ENCODE measurements at places on chromosomes 1 and 21.

- no peak for DNase-seq
These were observed 50.3 kb downstream of the LEPR start for GRCh38 chr1:65470766-65471165.

DNA sequence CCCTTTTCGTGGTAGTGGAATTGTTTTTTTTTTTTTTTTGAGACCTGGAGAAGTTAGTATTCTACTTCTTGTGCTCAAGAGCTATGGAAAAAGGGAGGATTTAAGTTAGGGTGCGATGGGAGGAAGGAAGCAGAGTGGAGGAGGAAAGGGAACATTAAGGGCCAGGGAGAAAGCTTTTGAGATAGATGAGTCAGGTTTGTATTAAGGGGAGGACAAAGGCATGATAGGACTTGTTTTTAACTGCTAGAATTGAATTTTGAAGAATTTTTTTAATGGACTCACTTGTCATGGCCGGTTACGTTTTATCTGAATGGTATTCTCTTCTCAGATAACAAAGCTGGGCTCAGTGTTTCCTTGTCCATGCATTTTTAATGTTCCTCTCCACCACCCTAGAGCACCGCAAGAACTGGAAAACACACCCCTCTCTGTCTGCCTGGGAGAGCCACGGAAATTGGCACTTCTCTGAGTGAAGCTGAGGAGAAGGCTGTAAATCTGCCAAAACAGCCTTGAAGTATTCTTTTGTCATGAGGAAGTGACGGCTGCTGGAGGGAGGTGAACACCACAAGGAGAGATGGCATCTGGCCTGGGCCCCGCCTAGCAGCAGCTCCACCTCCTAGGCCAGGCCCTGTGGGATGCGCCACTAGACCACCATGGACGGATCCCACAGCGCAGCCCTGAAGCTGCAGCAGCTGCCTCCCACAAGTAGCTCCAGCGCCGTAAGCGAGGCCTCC lies 3.5 kb downstream of the NIPAL3 start:
- no peak for DNase-seq

GRCh38 chr1:14578156-14578555 lies 20.3 kb upstream of the KAZN start:
- no peak for DNase-seq

DNA sequence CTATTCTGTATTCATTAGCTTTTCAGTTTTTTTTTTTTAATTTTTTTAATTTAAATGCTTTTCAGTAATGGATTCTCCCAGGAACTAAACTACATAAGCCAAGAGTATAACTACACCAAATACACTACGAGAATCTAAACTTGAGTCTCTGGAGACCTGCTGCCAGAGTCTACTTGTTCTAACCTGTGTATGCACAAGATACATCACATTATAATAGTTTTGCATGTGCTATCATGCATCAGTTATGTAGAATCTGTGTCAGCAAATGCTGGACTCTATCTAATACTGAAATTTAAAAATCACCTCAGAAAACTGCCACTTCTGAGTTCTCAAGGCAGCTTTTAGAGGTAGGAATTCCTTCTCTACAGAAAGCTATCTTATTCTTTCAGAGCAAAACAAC lies 146.3 kb upstream of the GREM2 start:
- DNase-seq, result no peak

DNA sequence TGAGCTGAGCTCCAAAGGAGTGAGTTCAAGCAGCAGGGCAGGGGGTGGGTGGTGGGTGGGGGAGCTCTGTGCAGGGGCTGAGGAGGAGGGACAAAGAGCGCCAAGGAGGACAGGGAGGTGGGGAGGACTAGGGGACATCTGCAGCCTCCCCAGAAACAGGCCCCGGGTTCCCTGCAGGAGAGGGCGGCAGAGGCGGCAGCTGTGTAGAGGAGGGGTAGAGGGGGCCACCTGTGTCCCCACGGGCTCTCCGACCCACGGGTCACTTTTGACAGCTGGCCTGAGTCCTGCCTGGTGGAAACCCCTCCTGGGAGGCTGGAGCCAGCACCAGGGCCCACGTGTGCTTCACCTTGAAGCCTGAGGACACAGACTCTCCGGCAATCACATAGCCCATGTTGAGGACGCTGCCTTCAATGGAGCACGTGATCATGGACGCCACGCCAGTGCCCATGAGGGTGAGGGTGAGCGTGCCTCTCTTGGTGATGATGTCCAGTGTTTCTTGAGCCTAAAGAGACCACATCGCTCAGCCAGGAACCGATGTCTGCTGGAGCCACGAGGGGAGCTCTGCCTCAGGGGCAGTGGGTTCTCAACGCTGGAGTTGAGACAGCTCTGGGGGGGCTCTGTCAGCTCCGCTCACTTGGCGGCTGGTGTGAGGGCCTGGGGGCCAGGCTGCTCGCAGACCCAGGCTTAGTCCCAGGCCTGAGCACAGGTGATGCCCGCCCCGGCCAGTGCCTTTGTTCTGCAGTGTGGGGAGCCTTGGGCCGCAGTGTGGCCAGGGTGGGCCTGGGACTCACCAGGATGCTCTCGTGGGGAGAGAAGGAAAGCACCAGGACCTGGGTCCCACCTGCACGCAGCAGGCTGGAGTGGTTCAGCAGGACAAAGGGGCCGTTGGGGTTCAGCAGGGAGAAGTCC lies 6.6 kb upstream of the TMEM52 start:
- DNase-seq, result peak; percentile 43

DNA sequence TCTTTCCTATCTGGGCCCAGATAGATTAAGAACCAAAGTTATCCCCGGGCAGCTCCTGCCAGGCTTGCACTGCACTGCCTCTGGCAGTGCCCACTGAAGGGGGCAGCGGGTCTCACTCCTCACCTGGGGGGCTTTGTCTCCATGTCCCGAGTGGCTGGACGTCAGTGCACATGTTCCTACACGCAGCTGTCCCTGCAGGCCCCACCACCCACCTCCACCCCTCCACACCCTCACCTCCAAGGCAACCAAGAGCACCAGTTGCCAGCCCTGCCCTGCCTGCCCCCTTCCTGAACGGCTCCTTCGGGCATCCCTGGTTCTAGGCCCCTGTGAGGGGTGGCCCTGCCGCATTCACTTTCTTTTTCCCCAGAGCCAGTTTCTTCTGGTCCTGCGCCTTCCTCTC lies 147.2 kb downstream of the PEX14 start:
- no peak for DNase-seq

- no peak for DNase-seq
These were observed 18.2 kb downstream of the VAV3 start for GRCh38 chr1:107946794-107947193.

DNA sequence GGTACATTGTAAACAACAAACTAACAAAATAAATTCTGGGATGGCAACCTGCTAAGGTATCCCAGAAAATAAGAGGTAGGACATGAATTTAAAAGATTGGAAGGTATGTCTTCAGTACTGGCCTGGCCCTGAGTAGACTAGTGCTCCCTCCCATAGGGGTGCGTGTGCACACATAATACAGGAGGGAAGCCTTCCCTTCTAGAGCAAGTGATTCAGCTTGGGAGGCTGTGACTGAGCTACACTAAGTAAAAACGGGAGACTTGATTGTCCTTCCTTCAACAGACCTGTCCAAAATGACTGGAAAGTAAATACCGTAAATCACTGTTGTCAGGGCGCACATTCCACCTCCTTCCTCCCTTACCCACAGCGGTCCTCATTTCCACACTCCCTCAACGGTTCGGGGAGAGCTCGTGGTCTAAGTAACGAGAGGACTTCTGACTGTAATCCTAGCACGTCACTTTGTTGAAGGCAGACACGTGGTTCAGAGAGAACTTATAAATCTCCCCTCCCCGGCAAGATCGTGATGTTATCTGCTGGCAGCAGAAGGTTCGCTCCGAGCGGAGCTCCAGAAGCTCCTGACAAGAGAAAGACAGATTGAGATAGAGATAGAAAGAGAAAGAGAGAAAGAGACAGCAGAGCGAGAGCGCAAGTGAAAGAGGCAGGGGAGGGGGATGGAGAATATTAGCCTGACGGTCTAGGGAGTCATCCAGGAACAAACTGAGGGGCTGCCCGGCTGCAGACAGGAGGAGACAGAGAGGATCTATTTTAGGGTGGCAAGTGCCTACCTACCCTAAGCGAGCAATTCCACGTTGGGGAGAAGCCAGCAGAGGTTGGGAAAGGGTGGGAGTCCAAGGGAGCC lies at the start of gene TGFB2:
TGFB2 (plus strand) TSS at position 523 of the 859 bp plus-strand sequence. CDS start 1,366 bp downstream, outside the sequence.
- DNase-seq, result peak; percentile 39

GRCh38 chr1:154320882-154321608 lies at the start of gene AQP10:
AQP10 (plus strand) TSS chr1:154321093; CDS start chr1:154321156, 63 bp downstream.
- DNase-seq, result no peak

DNA sequence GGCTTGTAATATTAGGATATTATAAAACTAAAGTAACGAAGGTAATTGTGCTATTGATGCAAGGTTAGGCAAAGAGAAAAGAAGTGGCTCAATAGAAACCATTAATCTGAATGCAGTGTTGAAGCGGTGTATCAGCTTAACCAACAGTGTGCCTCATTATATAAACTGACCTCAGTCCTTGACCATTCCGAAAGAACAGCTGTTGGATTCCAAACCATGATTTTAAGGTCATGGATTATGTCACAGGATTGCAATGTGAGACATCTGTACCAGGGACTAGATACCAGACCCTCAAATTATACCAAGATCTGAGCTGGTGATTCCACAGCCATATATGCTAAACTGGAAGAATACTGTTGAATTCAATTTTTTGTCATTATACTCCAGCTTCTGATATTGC lies 134.2 kb upstream of the HP1BP3 start:
- DNase-seq, result no peak

GRCh38 chr1:182601416-182601786 lies 2.8 kb downstream of the RGS16 start:
- peak; percentile 75 for DNase-seq

- no peak for DNase-seq
These were observed 49.4 kb downstream of the NGF start for GRCh38 chr1:115288591-115289198.

- DNase-seq, result no peak
These were observed 137.8 kb downstream of the PTPRC start for GRCh38 chr1:198776602-198777029.

DNA sequence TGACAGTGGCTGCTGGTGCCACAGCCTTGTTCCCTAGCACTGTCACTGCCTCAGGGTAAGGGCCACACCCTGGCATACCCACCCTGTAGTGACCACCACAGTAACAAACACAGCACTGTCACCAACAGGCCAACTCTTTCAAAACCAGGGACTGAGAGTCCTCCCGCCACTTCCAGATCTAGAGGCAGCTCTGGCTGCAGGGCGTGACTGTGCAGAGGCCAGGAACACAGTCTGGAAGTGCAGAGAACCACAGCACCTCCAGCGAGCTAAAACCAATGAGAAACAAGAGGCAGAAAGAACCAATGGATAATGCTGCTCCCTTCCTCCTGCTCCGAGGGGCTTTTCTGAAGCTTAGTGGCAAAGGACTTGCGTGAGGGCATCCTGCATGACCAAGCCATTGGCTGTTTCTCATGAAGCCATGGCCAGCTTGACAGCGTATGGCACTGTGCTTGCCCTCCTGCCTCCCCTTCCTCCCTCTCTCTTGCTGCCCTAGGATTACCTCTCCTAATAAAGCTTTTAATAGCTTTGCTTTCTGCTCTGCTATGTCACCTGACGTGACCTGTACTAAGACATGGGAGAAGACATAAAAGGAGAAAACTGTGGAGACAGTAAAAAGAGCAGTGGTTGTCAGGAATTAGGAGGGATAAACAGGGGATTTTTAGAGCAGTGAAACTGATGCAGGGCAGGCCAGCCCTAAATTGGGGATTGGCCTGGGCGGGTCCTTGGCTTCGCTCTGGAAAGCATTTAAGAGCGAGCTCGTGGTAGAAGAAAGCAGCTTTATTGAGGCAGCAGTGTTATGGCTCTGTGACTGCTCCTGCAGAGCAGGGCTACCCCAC lies 7.2 kb downstream of the PARP1 start:
- no peak for DNase-seq

- no peak for DNase-seq
These were observed 457.2 kb upstream of the ADAMTS5 start for GRCh38 chr21:27423906-27424595.

GRCh38 chr1:79711001-79711431 lies 704.5 kb upstream of the ADGRL4 start:
- no peak for DNase-seq

DNA sequence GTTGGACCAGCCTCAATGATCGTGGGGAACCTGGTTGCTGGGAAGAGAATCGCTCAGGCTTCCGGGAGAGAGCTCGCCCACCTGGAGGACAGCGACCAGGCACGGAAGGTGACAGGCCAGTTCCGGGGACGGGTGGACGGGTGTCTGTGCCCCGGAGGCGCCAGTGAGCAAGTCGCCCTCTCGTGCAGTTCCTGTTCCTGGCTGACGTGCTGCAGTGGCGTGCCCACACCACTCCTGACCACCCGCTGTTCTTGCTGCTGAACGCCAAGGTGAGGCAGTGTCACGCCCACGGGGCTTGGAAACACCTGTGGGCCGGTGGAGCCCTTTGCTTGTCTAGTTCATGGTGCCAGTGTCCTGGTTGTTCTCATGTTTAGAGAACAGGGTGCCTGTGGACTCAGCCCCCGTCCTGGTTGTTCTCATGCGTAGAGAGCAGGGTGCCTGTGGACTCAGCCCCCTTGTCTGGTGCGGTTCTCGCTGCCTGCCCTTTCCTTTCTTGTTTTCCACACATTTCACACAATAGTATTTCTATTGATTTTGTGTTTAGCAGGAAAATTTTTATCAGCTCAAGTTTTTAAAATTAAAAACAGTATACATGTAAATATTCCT lies 53.1 kb downstream of the S100B start:
- DNase-seq, result no peak

- DNase-seq, result no peak
These were observed 23.1 kb upstream of the DYNLT5 start for GRCh38 chr1:66729119-66729518.

DNA sequence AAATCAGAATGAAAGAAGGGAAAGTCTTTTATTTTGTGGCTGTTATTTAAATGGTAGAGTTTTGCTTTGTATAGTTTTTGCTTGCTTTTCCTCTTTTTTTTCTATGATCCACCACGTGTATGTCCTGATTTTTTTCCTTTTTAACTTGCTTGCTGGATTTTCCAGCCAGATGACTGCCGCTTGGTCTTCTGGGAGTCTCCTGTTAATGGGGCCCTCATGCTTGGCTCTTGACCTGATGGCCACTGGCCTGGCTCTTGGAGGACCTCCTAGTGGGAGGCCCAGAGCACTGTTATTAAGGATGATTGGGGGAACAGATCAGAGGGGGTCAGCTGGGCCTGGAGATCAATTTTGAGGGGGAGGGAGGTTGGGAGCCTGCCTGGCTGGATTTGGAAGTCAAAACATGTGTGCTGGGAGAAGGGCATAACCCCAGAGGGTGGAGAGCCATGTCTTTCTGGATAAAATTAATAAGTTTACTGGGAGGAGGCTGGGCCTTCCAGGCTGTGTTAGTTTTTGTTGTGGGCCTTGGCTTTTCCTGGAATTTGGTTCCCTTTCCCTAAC lies 1.2 kb downstream of the FGGY start:
- DNase-seq, result peak; percentile 58

DNA sequence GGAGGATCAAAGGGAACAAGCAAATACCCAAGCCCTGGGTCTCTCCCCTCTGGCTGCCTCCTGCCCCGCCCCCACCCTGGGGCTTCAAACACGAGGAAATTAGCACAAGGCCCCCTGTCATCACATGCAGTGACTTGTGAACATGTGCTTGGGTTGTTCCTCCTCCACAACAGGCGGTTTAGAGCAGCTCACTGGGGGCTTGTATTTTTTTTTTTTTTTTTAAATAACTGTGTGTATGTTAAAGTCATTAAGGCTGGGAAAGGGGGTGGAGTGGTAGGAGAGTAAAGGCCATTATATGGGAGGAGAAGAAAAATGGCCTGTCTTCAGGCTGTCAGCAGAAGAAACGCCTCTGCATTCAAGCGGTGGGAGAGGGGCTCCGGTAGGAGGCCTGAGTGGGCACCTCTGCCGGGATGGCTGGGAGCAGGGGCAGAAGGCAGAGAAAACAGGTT lies 64.2 kb downstream of the PLXNA2 start:
- no peak for DNase-seq

Data from psoas muscle (tissue), 8 donors.